Small intestine (tissue), 16 donors: ENCODE measurements at places on chromosomes 16 and 17. TPM values are rescaled to one million over a fixed set of nuclear protein-coding genes. Genes with fewer than 3 reads are reported as not detected.

DNA sequence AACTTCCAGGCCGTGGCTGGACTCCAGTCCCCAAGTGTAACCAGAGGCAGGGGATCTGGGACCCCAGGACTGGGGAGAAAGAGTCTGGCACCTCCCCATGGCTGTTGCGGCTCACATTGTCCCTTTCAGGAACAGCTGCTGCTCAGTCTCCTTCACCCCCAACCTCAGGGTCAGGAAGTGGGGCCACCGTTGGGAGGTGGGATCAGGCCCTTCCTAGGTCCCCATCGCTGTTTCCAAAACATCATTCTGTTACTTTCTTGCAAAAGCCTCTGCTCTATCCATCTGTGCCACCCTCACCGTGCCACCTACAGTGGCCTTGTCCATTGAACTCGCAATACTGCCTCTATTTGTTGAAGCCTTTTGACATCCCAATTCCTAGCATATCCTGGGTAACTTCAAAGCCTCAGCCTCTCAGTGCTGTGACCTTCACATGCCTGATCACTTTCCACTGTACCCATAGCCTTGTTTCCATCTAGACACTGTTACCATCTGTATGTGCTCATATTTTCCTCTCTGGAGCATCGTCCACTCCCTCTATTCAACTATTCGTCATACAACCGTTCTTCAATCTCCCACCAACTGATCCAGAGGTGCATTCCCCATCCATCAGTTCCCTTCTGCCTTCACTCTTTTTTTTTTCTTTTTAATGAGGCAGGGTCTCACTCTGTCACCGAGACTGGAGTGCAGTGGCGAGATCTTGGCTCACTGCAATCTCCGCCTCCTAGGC is 15.0 kb upstream of the SRCIN1 start:
- no peak for DNase-seq

Gene ITGAL
- 2.4 TPM for polyA plus RNA-seq

Gene EMP2
- 46.9 TPM for polyA plus RNA-seq

GRCh38 chr17:27217631-27218030 is 76.3 kb upstream of the WSB1 start:
- no peak for DNase-seq

DNA sequence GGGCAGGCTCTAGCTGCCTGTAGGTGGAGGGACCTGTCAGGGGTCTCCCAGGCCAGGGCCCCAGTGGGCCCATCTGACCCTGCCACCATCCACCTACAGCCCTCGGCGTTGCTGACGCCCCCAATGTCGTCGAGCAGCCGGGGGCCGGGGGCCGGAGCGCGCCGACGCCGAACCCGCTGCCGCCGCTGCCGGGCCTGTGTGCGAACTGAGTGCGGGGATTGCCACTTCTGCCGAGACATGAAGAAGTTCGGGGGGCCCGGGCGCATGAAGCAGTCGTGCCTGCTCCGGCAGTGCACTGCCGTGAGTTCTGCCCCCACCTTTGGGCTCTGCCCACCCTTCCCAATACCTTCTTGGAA is 2.2 kb downstream of the FBXL19 start:
- DNase-seq = no peak

GRCh38 chr17:50806141-50806643 is 29.2 kb upstream of the WFIKKN2 start:
- no peak for DNase-seq

Gene TBX6
- 1.6 TPM for polyA plus RNA-seq

Gene NQO1
- 151 TPM for polyA plus RNA-seq

Gene KRTAP2-3
- polyA plus RNA-seq = not detected

DNA sequence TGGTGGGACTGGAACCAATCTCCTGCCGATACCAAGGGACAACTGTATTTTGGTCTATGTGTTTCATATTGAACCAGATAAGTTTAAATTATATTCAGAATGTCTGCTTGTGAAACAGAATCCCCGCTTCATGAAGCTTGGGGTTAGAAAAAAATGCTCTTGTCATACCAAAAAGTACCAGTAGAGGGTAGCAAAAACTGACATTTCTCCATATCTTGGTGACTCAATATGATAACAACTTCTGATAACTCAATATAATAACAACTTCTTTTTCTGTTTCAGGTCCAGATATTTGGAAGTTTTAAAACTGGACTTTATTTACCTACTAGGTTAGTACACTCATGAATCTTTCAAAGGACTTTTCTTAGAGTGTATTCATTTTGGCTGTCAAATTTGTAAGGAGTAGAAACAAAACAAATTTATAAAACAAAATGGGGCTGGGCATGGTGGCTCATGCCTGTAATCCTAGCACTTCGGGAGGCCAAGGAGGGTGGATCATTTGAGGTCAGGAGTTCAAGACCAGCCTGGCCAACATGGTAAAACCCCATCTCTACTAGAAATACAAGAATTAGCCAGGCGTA is 52.3 kb upstream of the ADCY7 start:
- peak; percentile 77 for DNase-seq

- DNase-seq = no peak
These were observed 44.0 kb upstream of the YPEL2 start for GRCh38 chr17:59287452-59287851.

- DNase-seq = no peak
These were observed 46.8 kb downstream of the ZFPM1 start for GRCh38 chr16:88499836-88500251.

Gene ALDH3A1
- 0.92 TPM for polyA plus RNA-seq

DNA sequence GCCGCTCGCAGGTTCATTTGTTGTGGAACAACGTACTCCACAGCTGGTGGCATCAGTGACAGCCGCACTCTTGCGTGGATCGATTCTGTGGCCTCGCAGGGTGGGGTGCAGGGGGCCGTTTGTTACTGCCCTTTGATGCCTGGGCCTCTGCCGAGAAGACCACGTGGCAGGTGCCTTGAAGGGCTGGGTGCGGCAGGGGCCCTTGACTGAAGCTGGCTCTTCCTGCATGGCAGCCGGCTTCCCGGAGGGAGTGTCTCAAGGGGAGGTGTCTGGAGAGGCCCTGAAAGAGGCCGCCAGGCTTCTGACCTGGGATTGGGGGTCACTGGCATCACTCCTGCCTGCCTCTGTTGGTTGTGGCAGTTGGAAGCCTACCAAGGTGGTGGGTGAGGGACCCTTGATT is 43.8 kb downstream of the TBCD start:
- peak; percentile 47 for DNase-seq

GRCh38 chr17:72850410-72851118 is 241.9 kb downstream of the SLC39A11 start:
- DNase-seq = no peak

DNA sequence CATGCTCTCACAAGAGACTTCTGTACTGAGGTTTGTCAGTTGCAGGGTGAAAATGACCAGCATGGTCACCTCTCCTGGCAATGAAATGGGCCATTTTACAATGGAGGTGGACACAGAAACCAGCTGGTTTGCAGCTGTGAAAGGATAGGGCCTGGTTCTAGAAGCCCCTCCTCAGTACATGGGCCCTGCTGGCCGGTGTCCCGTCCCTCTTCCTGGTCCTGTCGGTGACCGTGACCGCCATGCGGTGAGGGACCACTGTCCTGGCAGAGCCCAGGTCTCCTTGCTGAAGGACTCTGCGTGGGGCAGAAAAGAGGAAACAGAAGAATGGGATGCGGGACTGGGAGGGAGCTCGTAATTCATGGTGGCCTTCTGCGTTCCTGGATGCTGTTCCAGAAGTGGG is 76.0 kb upstream of the ZNF423 start:
- DNase-seq = no peak

Gene KRTAP9-2
- not detected for polyA plus RNA-seq

DNA sequence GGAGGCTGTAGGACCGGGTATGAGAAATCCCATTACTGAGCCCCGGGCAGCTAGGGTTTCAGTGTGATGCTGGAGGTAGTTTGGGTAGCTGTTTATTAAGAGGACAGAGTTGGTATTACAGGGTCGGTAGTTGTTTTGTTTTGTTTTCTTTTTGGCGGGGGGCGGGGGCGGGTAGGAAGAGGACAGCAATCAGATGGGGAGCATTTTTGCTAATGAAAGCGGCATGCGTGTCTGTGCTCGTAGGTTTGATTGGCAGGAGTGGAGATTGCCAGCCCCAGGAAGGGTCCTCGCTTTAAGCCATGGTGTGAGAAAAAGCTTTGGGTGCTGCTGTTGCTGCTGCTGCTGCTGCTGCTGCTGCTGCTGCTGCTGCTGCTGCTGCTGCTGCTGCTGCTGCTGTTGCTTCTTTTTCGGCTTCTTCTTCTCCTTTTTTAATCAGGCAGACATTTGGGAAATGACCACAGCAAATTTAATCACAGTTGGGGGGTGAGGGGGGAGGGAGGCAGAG is 498.5 kb upstream of the ZFHX3 start:
- no peak for DNase-seq
